ENCODE measurements at places on chromosomes 12 and 14.

GRCh38 chr12:67578976-67579661, 69.4 kb upstream of the DYRK2 start:
- no peak for DNase-seq

DNA sequence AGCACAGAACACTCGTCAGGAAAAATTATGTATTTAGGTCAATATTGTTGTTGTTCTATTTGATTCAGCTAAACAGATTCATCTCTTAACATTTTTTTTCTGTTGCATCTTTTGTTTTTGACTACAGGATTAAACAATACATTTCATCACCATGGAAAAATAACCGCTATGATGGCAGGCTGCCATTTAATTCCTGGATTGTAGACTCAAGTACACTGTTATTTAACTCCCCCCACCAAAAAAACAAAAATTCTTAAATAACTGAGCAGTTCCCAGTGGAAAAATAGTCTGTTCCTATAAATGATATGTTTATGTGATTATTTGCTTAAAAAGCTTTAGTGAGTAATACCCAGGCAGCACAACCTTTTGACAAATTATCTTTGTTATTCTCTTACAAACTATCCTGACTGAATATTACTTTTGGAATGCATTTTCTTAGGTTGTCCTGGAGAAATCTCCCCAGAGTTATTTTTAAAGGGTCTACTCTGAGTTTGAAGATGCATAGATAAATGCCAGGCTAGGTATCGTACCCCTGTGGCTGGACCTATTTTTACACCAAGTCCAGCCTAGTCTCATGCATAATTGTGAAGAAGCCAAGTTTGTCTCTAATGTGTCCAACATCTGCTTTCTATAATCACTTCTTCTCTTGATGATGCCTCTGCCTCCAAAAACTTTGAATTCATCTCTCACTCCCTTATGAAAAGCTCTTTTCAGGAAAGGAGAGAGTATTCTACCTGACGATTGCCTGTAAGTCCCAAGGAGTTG, 3.7 kb downstream of the KERA start:
- no peak for DNase-seq

GRCh38 chr14:33967138-33967537, 16.3 kb upstream of the EGLN3 start:
- no peak for DNase-seq

DNA sequence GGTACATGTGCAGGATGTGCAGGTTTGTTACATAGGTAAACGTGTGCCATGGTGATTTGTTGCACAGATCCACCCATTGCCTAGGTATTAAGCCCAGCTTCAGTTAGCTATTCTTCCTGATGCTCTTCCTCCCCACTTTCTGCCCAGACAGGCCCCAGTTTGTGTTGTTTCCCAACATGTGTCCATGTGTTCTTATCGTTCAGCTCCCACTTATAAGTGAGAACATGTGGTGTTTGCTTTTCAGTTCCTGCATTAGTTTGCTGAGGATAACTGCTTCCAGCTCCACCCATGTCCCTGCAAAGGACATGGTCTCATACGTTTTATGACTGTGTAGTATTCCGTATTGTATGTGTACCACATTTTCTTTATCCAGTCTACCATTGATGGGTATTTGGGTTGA, 251.7 kb upstream of the NOVA1 start:
- DNase-seq = no peak

DNA sequence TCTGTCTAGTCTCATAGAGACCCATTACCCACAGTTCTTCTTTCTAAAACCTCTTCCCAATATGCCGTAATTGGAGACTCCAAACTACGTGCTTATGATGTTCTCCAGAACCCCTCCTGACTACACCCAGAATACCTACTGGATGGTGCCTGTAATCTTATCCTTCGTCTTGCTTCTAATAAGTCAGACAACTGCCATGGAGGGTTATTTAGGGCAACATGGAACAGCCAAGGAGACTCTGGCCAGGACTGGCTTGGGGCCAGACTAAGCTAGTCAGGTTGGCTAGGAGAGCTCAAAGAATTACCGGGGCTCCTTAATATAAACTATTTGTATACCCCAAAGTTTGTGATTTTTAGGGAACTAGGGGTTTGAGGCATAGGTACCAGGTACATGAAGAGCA, 6.8 kb downstream of the PFKM start:
- no peak for DNase-seq

DNA sequence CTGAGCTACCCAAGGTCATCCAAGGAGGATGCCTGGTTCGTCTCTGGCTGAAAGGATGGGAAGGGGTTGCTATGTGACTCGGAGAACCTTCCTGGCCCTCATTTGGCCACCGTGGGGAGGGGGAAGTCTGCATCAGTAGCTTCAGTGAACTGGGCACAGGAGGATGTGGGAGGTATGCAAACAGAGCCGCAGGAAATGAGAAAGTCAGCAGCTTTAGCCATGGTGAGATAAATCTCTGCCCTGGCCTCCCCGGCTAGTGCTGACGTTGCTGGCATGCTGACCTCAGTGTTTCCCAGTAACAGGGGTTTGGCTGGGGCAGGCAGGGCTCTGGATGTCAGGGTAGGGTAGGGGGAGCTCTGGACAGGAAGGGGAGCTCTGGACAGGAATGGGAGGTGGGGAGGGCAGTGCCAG, 2.3 kb upstream of the CEBPE start:
- DNase-seq = no peak

GRCh38 chr12:54585243-54585642, 3.2 kb downstream of the PPP1R1A start:
- DNase-seq = no peak

GRCh38 chr12:18718462-18718861, 19.4 kb downstream of the PLCZ1 start:
- no peak for DNase-seq

GRCh38 chr12:95054206-95054605, 19.2 kb downstream of the NR2C1 start:
- DNase-seq = peak; percentile 18

DNA sequence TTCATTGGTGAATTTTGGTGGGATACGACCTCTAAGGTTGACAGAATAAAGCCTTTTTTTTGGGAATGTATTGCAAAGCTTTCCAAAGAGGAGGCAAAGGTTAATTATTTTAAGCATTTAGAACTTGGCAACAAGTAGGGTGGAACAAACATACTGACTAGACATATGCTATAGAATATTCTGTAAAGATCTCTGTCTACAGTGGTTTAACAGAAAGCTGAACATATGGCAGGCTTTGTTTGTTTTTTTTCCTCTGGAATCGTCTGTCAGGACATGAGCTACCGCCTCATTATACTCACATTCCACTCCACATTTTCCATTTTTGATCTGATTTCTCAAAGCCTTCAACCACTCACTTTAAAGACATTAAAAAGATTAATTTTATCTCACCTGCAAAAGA, 153.4 kb upstream of the PELI2 start:
- no peak for DNase-seq

DNA sequence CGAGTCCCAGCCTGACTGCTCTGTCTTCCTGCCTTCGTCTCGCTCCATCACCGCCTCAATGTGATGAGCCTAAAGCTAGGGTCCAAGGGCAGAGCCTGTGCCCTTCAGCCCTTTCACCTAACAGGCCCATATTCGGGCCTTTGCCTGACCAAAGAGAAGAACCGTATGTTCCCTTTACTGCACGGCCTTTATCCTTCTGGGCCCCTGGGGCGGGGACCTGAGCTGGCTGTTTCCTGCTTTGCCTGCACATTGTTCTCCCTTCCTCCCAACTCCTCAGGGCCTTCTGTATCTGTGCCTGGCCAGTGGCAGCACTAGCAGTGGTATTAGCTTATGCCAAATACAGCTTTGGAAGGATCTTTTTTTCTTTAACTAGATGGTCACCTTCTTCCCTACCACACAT, 8.5 kb upstream of the MYL6B start:
- peak; percentile 11 for DNase-seq

DNA sequence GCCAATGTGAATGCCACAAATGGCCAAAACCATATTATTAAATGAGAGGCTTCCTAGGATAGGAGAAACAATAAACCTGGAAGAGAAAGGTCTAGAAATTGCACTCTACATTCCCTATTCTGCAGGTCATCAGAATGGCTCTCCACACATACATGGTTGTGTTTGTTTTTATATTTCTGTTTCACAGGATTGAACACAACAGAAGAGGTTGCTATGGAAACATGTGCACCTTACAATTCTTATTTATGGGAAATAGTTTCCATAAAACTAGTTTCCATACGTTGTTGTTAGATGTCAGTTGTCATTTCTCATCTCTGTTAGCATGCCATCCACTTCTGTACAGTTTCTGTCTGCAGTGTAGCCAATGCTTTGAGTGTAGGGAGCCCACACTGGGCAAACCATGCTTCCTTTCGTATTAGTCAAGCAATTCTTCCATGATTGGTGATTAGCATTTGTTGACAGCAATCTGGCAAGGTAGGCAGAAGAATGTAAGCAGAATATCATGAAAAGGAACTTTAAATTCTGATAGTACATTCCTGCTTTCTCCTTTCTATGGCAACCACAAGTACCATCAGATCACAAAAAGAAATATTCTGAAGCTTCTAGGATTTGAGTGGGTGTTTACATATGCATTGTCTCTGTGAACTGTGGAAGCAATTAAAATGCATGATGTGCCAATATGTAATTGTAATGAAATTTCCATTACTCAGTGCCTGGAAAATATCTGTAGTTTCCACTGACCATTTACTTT, 141.6 kb upstream of the AVPR1A start:
- no peak for DNase-seq

DNA sequence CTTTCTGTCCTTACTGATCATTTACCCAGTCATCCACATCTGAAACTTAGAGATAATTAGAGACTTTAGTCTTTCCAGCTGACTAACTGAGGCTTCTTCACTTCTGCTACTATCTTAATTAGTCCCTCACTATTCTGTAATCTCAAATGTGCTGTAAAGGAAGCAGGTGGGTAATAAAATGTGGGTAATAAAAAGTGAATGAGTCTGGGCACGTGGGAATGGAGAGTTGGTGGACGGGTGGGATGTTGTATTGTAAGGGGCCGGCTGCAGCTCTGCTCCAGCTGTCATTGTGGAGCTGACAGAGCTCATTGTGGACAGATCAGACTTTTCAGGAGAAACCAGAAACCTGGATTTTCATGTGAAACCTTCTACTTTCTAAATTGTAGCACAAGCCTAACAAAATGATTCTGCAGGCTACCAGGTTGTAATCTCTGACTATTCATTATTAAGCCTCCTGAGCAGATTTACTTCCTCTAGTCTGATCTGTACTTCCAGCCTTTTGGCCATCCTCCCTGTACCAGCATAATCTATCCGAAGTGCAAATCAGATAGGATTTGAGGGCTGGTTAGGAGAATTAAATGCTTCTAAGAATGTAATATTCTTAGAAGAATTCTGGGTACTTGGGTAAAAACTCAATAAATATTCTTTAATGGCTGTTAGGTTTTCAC, 42.0 kb upstream of the BMAL2 start:
- no peak for DNase-seq

GRCh38 chr12:3177778-3178425, 100.7 kb downstream of the TSPAN9 start:
- DNase-seq = no peak

- no peak for DNase-seq
Measured at GRCh38 chr12:94171595-94171930, 23.2 kb downstream of the PLXNC1 start.

DNA sequence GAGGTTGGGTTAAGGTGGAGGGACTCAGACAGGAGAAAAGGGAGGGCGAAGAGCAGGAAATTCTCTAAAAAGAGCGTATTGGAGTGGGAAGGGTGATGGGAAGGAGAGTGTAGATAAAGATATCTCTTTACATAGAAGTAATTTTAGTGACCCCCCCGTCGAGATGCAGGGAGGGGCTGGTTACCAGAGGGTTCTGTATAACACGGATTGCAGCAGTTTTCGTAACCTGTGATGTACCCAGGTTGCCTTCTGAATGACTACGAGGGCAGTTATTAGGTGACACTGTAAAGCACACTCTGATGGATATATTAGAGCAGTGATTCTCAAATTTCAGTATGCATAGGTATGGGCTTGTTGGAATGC, 443 bp downstream of the DNAL1 start:
- no peak for DNase-seq

- DNase-seq = peak; percentile 89
Measured at GRCh38 chr14:93016275-93016845, 93.4 kb downstream of the CHGA start.

- no peak for DNase-seq
Measured at GRCh38 chr14:32104803-32105202, 27.7 kb downstream of the ARHGAP5 start.

- DNase-seq = no peak
Measured at GRCh38 chr14:35213869-35214387, 78.3 kb upstream of the PSMA6 start.

- DNase-seq = no peak
Measured at GRCh38 chr12:48005001-48005749, 899 bp upstream of the COL2A1 start.

GRCh38 chr12:17507336-17507735, 582.7 kb downstream of the RERGL start:
- DNase-seq = no peak

DNA sequence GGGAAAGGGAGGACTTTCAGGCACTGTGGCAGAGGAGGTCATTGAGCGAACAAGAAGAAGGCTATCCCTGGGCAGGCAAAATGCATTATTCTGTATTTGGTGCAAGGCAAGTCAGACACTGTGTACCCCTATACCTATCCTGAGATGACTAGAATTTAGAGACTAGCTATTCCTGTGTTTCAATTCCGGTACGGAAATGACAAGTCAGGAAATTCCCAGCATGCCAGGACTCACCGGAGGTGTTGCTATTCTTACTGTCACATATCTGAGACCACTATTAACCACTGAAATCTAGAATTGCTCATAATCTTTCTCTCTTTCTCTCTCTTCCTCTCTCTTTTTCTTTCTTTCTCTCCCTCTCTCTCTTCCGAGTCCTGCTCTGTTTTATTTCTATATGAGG, 297.1 kb downstream of the PDZRN4 start:
- no peak for DNase-seq

DNA sequence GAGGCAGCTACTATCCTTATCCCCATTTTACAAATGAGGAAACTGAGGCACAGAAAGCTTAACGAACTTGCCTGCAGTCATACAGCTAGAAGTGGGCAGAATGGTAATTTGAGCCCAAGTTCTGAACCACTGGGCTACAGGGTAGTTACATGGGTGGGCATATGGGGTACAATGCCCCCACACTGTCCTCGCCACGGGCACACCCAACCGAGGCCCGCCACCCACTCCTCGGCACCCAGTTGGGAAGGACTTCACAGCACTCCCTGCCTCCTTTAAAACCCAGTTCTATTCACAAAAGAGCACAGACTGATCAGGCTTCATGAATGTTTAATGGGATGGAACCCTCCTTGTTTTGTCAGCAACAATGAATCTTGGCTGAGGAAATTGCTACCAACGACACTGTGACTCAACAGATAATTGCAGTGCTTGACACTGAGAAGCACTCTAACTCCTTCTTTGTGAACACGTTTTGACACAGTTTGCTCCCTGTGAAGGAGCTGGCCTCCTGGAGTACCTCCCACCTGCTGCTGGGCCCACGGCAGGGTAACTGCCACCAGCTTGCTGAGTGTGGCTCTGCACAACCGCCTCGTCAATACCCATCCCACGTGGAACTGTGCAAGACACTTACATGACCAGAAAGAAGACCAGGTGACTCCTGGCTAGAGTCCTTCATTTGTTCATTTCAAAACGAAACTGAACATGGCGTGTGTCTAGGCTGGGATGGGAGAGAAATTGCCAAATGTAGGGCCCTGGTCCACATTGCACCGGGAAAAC, 63.5 kb downstream of the CLMN start:
- DNase-seq = peak; percentile 84

Measured in thyroid gland (tissue), 4 donors.